Stimulated activated CD4-positive, alpha-beta T cell treated with anti-CD3 and anti-CD28 coated beads, Interleukin-12 subunit alpha, Interleukin-12 subunit beta, amount 100 ng/mL, for 24 hours (primary cell): ENCODE measurements at places on chromosomes 4 and X.

DNA sequence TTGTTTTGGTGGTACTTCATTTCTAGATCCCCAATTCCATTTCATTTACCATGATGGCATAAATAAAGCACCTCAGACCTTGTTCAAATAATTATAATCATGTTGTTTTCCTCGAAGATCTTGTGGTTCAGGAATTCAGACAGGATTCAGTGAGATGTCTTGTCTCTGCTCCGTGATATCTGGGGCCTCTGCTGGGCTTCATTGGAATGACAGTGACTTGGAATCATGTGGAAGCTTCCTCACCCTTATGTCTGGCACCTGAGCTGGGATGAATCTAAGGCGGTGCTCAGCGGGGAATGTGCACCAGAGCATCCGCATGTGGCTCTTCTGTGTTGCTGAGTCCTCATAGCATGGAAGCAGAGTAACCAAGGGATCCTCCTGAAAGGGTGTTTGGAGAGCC lies 132.2 kb downstream of the VEGFC start:
- no peak for DNase-seq

DNA sequence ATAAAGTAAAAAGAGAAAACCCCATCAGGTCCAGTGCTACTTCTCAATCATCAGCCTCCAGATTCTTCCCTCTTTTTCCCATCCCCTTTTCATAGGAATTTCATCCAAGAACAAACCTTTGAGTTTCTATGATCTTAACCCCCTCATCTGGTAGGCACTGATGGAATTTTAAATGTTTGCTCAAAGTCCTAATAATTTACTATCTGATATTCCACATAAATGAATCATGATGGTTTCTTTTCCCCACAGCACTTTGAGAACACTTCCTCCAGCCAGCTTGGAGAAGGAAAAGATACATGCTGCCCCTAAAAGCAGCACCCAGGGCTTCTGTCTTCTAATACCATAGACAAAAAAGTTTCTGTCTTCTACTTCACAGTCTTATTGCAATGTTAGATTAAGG lies 19.4 kb upstream of the KLHL8 start:
- DNase-seq = no peak

- DNase-seq = no peak
Measured at GRCh38 chrX:1749499-1749898, 134.6 kb downstream of the ASMT start.

GRCh38 chrX:53071604-53072417 lies 10.4 kb upstream of the TSPYL2 start:
- peak; percentile 31 for DNase-seq

GRCh38 chr4:53306729-53307128 lies 59.1 kb downstream of the SCFD2 start:
- DNase-seq = no peak

GRCh38 chr4:41175794-41176193 lies 38.5 kb downstream of the APBB2 start:
- DNase-seq = no peak

DNA sequence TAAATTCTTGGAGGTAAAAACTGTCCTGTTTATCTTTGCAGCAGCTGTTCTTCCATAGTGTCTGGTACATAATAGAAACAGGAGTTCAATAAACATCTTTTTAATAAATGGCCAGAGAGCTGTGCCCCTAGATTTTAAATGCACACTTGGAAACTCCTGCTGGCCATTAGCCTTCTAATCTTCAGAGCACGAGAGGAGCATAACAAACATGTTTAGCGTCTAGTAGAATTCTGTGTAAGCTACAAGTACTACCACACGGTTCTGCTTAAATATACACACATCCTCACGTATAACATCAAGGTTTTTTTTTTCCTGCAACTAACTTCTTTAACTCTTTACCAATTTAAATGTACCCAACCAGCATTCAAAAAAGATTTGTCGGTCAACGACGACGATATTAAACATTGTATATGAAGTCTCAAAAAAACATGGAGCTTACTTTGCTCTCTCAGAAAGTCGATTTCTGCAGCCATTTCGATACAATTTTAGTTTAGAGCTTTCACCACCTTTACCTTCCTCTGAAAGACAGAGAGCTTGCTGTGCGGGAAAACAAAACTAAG lies 628 bp downstream of the SCLT1 start:
- DNase-seq = no peak

DNA sequence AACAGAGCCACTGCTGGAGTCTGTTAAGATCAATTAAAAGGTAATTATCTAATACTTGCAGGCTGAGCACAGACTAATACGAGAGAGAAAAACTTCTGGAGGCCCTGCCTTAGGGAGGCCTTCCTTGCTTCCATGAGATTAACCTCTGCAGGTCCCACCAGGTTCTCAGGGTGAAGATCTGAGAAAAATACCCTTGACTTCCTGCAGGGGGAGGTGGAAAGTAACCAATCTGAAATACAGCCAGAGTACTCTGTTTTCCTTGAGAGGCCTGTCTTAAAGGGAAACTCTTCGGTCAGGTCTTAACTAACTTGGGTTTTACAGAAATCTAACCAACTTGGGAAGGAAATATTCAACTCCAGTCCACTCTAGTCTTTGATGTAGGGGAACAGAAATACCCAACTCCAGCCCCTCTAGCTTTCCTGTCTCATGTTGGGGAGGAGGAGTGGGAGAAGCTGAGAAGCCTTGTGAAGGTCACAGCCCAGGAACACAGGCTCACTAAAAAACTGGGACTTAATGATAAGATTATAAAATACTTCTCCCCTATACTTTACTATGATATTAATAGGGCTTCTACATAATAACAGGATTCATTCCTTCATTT lies 77.1 kb downstream of the TBCK start:
- DNase-seq = no peak

- DNase-seq = no peak
Measured at GRCh38 chr4:119080721-119081541, 54.7 kb upstream of the MYOZ2 start.

DNA sequence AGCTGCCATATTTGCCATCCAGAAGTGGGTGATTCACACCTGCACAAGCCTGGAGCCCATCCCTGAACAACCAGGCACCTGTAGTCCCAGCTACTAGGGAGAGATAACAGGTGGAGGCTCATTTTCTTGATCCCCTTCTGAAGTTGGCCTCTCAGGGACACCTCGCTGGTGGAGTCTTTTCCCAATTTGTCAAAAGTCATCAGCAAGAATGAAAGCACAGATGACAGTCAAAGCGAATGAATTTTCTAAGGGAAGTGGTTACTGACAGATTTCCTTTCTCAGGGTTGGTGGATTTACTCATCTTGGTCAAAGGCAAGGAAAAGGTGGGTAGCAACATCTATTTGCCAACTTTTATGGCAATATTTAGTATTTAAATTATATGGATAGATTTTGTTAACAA lies 36.5 kb downstream of the FGFBP1 start:
- DNase-seq = no peak

DNA sequence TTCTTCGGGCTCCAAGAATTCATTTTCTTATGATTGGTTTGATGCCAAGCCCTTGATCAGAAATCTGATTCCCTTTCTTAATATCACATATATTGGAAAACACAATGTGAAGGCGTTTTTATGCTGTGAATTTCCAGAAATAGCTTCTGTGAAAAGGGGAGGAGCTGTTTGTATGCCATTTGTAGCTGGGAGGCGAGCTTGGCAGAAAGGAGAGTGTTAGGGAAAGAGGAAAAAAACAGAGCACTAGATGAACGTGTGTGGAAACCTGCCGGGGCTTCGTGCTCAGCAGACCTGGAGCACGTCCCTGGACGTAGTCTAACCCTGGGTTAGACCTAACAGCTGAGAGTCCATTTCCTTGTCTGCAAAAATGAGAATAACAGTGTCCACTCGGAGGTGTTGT lies 3.4 kb downstream of the CLCN4 start:
- no peak for DNase-seq

- no peak for DNase-seq
Measured at GRCh38 chr4:95165926-95166524, 382.7 kb downstream of the UNC5C start.

GRCh38 chr4:100804576-100805360 lies 286.9 kb upstream of the EMCN start:
- no peak for DNase-seq

DNA sequence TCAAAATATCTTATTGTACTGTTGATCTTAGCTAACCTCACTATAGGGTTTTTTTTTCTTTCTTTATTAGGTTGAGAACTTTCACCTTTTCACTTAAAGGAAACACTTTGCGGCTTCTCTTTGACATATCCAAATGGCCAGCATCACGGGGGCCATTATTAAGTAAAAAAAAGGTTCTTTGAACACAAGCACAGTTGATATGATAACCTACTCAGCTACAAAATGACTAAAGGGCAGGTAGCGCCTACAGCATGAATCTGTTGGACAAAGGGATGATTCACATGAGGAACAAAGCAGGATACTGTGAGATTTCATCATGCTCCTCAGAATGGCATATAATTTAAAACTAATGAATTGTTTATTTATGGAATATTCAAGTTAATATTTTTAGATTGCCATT lies 119.6 kb downstream of the CCSER1 start:
- no peak for DNase-seq

- no peak for DNase-seq
Measured at GRCh38 chr4:113423631-113424030, 337.9 kb downstream of the CAMK2D start.

GRCh38 chrX:10365532-10366265 lies 208.9 kb downstream of the CLCN4 start:
- no peak for DNase-seq

DNA sequence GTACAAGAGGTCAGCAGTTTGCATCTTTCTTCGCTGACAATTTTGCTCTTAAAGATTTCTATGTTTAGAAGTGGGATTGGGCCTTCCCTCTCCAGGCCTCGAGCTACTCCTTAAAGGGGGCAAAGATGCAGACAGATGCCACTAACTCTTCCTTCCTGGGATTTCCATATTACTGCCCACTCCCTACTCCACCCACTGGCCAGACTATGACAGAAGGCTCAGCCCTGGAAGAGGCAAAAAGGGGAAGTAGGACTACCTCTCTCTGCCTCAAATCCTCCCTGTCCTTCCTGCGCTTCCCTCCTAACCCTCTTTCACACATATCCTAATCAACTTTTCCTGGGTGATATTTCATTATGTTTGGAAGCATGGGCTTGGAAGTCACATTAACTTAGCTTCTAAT lies 58.3 kb downstream of the EVC2 start:
- no peak for DNase-seq

DNA sequence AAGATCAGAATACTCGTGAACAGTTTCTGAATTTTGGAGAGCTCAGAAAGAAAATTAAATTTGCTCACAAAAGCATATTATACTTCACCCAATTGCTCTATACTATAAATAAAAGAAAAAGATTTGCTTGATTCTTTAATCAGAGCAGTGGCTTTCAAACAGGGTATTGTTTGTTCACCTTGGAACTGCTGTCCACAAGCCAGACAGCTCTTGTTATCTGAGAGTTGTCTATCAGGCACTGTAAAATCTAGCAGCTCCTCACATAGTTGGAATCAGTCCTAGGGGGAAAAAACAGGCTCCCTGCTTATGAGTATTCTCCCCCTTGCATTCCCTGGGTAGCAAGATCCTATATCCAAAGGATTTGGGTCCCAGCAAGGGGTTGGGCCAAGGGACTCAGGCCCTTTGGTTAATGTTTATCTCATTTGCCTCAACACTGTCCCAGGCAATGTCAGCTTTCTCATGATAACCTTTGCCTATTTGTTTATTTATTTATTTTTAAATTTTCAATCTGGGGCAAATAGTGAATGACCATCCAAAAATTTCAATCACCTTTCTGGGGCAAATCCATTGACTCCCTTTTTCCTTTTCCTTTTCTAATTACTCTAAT lies 24.1 kb upstream of the MAGEB16 start:
- no peak for DNase-seq

DNA sequence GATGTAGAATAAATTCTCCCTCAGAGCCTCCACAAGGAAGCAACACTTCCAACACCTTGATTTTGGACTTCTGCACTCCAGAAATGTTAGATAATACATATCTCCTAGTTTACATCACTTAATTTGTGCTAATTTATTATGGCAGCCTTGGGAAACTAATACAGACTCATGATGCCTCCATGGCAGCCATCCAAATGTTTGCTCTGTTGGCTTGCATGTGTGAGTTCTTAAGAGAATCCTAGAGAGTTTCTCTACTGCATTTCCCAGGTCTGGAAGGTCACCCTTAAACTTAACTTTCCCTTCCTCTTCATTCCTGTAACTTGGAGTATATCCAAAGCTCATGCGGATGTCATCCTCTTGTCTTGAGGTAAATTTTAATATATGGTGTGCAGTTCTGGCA lies 956.1 kb downstream of the ADGRL3 start:
- DNase-seq = no peak

- no peak for DNase-seq
Measured at GRCh38 chrX:63686878-63687714, 97.9 kb downstream of the ARHGEF9 start.

DNA sequence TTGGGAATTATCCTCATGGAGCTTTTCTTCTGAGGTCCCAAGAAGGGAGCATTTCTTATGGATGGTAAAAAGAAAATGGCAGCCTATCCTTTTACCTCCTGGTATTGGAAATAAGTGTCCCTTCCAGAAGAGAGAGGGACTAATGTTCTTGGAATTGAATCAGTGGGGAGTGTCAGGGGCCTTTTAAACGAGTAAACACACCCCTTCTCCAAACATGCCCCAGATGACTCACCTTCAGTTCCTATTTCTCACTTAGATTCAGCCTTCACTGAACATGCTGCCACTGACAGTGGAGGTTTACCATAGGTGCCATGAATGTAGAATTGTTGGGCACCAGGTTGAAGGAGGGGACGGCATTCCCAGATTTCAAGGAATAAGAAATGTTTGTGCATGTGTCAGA lies 19.0 kb downstream of the MAGEC2 start:
- DNase-seq = no peak

- no peak for DNase-seq
Measured at GRCh38 chr4:159360549-159360948, 257.7 kb downstream of the RAPGEF2 start.

- DNase-seq = no peak
Measured at GRCh38 chrX:131399678-131400428, 110.7 kb upstream of the IGSF1 start.
